ENCODE measurements at places on chromosomes 12 and 14.

GRCh38 chr12:129827102-129827865, 76.5 kb downstream of the TMEM132D start:
- no peak for DNase-seq

DNA sequence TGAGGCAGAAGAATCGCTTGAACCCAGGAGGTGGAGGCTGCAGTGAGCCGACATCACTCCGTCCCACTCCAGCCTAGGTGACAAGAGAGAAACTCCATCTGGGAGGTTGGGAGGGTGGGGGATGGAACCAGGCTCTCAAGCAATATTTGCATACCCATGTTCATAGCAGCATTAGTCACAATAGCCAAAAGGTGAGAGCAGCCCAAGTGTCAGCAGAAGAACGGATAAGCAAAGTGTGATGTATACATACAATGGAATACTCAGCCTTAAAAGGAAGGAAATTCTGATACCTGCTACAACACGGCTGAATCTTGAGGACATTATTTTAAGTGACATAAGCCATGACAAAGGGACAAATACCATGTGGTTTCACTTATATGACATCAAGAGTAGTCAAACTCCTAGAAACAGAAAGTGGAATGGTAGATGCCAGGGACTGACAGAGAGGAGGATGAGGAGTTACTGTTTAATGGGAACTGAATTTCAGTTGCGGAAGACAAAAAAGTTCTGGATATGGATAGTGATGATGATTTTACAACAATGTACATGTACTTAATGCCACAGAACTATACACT, 11.6 kb downstream of the DAD1 start:
- no peak for DNase-seq

- no peak for DNase-seq
Observed at GRCh38 chr12:102602521-102602920, 122.2 kb upstream of the IGF1 start.

DNA sequence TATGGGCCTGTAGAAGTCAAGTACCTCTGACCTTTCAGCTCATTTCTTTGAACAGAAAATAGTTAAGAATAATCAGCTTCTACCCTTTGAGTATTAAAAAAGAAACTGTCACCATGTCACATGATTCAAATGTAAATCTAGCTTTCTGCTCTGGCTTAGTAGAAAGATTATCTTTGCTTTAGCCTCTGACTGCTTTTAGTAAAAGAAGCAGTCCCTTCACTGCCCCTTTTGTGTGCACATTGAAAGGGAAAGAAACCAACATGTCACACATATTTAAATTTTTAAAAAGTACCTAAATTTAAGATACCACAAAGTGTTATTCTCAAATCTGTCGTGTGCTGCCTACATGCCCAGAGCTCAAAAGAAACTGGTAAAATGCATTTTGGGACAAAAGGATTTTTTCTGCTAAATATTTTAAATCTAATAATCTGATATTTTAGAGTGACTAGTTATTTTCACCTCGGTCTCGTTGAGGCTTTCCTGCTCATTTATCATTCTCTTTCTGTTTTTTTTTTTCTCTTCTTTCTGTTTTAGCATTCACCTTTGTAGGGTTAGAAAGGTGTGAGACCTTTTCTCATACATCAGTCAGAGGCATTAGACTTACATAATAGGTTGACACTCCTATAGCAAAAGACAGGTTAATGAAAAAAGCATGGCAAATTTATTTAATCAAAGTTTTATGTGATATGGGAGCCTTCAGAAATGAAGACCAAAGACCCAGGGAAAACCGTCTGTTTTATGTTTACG, 41.3 kb downstream of the SLC16A7 start:
- no peak for DNase-seq

- DNase-seq = no peak
Observed at GRCh38 chr12:108696996-108697290, 34.4 kb downstream of the CORO1C start.

GRCh38 chr14:62847168-62847567, 198.1 kb downstream of the KCNH5 start:
- no peak for DNase-seq

DNA sequence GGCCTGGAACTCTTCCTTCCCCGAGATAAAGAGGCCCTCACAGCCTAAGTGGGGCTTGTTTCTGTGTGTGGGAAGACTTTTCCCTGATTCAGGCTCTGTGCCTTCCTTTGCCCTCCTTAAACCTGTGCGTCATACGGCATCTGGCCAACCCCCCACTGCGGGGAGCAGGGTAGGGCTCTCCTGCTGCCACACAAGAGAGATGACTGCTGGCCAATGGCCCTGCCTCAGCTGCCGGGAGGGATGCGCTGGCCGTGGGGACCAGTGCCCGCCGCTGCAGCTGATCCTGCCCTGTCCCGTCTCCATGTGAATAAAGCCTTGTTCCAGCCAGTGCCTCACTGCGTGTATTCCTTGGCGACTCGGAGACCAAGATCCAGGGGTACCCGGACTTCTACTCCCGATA, 42.5 kb upstream of the BEGAIN start:
- no peak for DNase-seq

DNA sequence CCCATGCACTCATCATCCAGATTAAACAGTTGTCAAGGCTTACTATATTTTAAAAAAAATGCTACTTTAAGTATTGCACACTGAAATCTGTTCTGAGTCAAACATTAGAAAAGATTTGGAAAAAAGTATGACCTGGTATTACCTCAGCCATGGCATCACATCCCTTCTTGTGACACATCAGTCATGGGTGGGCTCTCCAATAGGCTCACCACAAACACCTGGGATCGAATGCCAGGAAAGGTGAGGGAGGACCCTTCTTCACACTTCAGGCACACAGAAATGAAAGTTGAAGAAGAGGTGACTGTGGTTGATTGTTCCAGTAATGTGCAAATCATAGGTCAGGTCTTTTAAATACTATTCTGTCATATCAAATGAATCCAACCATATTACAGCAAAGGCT, 36.6 kb upstream of the GZMB start:
- no peak for DNase-seq

GRCh38 chr14:24132061-24132685, 1.7 kb downstream of the FITM1 start:
- no peak for DNase-seq

DNA sequence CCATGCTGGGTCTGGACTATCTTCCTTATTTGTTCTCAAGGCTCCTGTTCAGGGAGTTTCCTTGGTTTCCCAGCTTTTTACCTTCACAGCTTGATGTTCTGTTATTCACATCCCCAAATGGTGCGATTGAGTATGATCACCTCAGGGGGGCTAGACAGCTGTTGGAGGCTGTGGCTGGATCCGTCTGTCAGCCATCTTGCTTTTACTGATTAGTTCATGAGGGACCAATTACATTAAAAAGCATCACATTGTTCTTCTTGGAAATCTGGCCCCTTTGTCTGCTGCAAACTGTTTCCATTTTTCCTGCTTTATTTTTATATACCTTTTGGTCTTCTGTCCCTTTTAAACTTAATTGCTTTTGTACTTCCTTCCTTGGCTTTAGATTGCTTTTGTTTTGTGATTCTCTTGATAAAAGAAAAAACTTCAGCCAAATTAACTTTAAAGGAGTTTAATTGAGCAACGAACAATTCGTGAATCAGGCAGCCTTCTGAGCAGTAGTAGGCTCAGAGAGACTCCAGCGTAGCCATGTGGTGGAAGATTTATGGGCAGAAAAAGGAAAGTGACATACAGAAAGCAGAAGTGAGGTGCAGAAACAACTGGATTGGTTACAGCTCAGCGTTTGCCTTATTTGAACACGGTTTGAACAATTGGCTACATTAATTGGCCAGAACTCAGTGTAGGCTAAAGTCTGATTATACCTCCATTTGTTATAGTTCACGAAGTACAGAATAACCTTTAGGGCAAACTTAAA, 208.7 kb downstream of the AEBP2 start:
- DNase-seq = no peak

DNA sequence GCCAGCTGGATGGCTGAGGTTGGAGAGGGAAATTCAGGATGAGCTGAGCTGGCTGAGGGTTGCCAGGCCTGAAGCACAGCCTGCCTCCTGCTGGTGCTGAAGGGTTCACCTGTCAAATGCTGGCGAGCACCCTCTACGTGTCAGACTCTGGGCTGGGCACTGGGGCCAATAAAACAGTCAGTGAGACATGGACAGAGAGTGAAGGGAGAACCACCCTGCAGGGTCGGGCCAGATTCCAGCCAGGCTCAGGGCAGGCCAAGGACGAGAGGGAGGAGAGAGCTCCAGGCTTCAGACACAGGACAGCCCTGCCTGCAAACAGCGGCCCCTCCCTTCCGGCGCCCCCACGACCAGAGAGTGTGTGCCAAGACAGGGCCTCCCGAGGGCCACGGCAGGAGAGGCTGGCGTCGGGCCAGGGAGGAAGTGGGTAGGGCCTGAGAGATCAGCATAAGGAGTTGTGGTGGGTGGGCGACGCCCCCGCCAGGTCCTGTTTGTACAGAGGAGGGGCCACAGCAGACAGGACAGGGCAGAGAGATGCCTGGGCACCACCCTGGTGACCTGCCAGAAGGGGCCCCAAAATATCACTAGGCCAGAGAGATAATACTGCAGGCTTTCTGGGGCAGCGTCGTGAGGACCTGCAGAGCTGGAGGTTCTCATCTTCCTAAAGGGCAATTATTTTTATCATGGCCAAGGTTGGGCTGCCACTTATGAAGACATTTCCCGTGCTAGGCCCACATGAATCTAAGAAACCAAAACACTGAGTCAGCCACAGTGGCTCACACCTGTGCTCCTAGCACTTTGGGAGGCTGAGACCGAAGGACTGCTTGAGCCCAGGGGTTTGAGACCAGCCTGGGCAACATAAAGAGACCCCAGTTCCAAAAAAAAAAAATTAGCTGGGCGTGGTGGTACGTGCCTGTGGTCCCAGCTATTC, 73.1 kb upstream of the GPR68 start:
- no peak for DNase-seq

- DNase-seq = no peak
Observed at GRCh38 chr12:17030338-17030737, 424.4 kb upstream of the LMO3 start.

DNA sequence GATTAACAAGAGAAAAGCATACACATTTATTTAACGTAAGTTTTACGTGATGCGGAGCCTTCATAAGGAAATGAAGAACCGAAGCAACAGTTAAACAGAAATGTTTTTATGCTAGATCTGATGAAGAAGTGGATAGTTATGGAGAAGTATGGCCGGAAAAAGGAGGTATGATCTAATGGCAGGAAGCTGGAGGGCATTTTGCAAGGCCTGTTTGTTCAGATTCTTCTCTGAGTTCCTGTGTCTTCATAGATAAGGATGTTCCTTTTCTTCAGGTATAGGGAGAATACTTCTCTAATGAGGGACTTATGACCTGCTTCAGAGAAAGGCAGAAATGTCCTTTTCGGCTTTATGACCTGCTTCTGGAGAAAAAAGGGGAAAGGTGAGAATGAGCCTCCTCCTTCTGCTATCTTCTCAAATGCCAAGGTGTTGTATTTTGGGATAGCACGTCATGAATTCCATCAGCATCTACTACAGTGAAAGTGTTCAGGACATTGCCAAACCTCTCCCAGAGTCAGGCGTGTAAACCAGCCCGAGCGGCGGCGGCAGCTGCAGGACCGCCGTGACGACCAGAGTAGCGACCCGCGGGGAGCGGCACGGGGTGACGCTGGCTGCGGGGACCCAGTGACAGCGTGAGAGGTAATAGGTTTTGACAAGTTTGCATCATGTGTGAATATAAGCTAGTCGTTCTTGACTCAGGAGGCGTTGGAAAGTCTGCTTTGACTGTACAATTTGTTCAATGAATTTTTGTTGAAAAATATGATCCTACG, 33.7 kb upstream of the SGPP1 start:
- no peak for DNase-seq

- peak; percentile 87 for DNase-seq
Observed at GRCh38 chr12:123078120-123078465, 72.8 kb downstream of the PITPNM2 start.

DNA sequence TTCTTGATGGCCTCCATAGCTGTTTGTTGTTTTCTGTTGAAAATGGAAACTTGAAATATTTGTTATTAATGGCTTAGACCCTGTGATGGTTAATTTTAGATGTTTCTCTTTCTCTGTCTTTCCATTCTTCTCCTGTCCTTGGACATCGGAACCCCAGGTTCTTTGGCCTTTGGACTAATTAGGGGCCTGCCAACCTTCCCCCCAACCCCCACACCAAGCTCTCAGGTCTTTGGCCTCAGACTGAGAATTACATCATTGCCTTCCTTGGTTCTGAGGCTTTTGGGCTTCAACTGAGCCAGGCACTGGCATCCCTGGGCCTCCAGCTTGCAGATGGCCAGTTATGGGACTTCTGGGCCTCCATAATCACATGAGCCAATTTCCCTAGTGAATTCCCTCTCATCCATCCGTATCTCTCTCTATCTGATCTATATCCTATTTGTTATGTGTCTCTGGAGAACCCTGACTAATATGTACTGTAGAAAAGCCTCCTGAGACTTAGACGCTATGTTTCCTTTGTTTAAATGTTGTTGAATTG, 71.6 kb downstream of the FGD4 start:
- DNase-seq = no peak

DNA sequence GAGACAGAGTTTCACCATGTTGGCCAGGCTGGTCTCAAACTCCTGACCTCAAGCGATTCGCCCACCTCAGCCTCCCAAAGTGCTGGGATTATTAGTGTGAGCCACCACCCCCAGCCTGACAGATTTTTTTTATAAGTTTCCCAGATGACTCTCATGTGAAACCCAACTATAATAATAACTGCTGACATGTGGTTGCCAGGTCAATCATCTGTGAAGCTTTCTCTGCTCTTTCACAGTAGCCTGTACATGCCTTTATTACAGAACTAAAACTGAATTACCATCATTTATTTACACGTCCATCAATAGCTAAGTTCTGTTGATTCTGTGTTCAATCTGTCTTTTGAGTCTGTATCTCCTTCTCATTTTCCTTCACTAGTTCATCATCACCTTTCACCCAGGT, 218.5 kb downstream of the RPS29 start:
- DNase-seq = no peak

GRCh38 chr14:55138091-55138490, 9.0 kb downstream of the LGALS3 start:
- peak; percentile 22 for DNase-seq

DNA sequence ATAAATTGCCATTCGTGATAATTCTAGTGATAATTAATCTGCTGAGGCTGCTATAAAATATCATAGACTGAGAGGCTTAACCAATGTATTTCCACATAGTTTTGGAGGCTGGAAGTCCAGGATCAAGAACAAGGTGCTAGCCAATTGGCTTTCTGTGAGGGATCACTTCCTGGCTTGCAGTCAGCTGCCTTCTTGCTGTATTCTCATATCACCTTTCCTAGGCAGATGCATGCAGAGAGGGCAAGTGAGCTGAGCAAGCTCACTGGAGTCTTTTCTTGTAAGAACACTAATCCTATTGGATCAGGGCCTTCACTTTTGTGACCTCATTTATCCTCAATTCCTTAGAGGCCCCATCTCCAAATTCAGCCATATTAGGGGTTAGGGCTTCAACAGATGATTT, 640.7 kb downstream of the DIO2 start:
- DNase-seq = no peak

DNA sequence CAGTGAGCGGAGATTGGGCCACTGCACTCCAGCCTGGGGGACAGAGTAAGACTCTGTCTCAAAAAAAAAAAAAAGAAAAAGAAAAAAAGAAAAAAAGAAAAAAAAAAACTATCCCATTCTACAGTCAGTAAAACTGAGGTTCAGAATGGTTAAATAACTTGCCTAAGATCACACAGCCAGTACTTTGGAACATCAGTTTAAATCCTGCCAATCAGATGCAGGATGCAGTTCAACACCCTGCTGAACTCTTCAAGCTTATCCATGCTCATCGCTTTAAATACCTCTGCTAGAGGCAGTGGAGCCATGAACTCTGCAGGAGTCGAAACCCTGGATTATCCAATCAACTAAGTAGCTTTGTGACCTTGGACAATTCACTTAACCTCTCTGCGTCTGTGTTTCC, 3.4 kb downstream of the ZNF385A start:
- DNase-seq = no peak

- no peak for DNase-seq
Observed at GRCh38 chr12:2168808-2169207, 116.0 kb downstream of the CACNA1C start.

Measured in glutamatergic neuron (in vitro differentiated cells).